Pulmonary artery endothelial cell (primary cell): ENCODE measurements at places on chromosomes 3 and 15. TPM values are rescaled to one million over a fixed set of nuclear protein-coding genes. Genes with fewer than 3 reads are reported as not detected.

TGM5 gene
- not detected in 2 replicates for total RNA-seq

LRRC31 gene
- total RNA-seq, result not detected in 2 replicates

KATNBL1 gene
- total RNA-seq, result 42.3 and 61.0 TPM in 2 replicates

DISP2 gene
- 0.04 and 0.07 TPM in 2 replicates for total RNA-seq

CIB1 gene
- total RNA-seq, result 33.4 and 44.6 TPM in 2 replicates

SGO1 gene
- 5.4 and 8.8 TPM in 2 replicates for total RNA-seq

DOCK3 gene
- under 0.01 and 0.04 TPM in 2 replicates for total RNA-seq
